ENCODE measurements at places on chromosomes 3 and 15. TPM values are rescaled to one million over a fixed set of nuclear protein-coding genes. Genes with fewer than 3 reads are reported as not detected.

CCK gene
- not detected for polyA plus RNA-seq

TMCO5A gene
- not detected for polyA plus RNA-seq

TAGLN3 gene
- not detected for polyA plus RNA-seq

RASSF1 gene
- polyA plus RNA-seq, result 253 TPM

LCMT2 gene
- 2.3 TPM for polyA plus RNA-seq

GOLGA6B gene
- polyA plus RNA-seq, result not detected

SEC11A gene
- polyA plus RNA-seq, result 173 TPM

FBXO40 gene
- polyA plus RNA-seq, result not detected

SSUH2 gene
- not detected for polyA plus RNA-seq

CHL1 gene
- polyA plus RNA-seq, result not detected

LMOD3 gene
- polyA plus RNA-seq, result not detected

EIF4E3 gene
- 20.0 TPM for polyA plus RNA-seq

HSPBAP1 gene
- 7.4 TPM for polyA plus RNA-seq

MKRN3 gene
- not detected for polyA plus RNA-seq

GOLGA8T gene
- 0.16 TPM for polyA plus RNA-seq

DNA sequence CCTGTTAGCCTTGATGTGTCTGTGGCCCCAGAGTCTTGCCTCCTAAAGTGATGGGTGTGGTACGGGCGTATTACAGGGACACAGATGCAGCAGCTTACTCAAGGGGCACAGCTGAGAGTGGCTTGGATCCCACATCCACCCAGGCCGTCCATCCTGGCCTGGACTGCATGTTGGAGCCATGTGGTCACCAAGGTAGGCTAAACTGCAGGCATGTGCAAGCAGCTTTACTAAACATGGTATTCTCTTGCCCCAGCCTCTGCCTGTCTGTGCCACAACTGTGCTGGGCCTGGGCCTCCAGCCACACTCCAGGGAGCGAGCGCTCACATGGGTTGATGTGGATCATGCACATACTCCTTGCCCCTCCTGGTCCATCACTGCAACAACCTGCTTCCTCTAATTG lies 6.1 kb upstream of the GPR62 start:
- no peak for DNase-seq

GRCh38 chr15:100311154-100311625 lies 30.6 kb downstream of the ADAMTS17 start:
- no peak for DNase-seq

GRCh38 chr3:153277029-153277428 lies 115.0 kb downstream of the RAP2B start:
- DNase-seq, result no peak

GRCh38 chr3:187942658-187943241 lies 197.5 kb upstream of the BCL6 start:
- DNase-seq, result no peak

GRCh38 chr3:12351145-12351544 lies 62.3 kb downstream of the PPARG start:
- DNase-seq, result no peak

DNA sequence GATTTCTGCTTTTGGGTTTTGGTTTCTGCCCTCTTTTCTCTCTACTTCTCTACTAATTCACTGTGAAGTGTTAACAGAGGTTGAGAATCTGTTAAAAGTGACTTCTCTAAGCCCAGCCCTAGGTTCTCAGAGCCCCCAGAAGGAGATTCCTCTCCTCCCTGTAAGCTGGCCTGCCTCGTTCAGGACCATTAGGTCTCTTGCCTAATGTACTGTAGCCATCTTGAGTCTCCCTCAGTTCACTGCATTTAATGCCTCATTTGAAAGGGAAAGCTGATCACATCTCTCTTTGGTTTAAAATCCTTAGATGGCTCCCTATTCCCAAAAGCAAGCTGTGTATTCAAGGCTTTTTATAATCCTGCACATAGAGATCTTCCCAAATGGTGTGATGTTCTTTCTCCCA lies 16.3 kb downstream of the RTP1 start:
- no peak for DNase-seq

DNA sequence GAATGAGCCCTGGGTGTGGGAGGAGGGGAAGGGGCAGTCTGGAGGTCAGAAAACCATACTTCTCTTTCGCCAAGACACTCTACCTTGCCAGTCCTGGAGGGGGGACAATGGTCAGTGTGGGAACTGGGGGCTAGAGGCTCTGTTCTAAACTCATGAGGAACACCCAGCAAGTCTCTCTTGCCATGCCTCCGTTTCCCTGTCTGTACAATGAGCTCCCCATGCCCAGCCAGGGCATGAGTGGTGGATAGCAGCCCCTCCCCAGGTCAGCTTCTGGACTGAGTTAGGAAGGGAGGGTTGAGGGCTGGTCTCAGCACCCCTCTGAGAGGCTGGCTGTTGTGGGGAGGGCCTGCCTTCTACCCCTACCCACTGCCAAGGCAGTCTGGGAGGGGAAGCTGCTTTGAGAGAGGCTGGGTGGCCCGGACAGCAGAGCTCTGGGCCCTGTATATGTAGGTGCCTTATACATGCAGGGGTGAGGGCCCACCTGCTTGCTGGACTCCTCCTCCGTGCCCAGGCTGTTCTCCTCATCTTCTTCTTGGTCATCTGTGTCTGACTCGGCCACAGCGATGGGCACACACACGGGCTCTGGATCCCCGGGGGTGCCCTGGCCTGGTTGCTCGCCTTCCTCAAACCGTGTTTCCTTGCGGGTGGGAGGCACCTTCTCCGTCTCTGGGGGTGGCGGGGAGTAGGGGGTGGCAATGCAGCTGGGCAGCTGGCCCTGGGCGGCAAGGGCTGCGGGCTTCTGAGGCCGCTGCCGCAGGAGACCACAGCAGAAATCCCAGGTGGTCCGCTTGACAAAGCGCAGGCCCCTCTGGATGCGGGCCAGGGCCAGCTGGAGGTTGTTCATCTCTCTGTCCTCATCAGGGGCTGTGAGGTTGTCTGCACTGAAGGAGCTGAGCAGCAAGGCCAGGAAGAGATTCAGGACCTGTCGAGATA lies 68.8 kb downstream of the SCN5A start:
- DNase-seq, result no peak

GRCh38 chr3:57025237-57025636 lies 35.2 kb upstream of the SPATA12 start:
- no peak for DNase-seq

- DNase-seq, result no peak
Measured at GRCh38 chr3:55688154-55688553, 201.0 kb upstream of the WNT5A start.

DNA sequence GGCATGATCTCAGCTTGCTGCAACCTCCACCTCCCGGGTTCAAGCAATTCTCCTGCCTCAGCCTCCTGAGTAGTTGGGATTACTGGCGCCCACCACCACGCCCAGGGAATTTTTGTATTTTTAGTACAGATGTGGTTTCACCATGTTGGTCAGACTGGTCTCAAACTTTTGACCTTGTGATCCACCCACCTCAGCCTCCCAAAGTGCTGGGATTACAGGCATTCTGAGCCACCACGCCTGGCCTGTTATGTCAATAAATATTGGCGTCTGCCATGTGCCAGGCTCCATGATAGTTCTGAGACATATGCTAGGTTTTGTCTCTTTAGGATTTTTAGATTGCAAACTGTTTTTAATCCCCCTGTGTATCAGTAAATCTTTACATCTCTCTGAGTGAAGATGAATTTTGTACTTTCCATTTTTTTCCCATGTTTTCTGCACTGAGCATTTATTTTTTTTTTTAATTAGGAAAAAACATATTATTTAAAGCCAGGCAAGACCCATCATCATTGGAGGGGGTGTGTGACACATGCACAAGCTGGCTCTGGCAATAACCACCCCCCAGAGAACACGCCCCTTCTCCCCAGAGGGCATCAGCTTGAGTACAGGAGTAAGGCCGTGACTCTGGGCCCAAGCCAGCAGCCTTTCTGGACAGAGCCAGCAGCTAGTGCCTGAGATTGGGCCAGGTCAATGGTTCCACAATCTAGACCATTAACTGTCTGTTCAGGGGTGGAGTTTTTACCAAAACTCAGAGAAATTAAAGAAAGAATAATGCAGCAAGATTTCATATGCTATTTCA lies 51.0 kb upstream of the ATP1B3 start:
- no peak for DNase-seq

GRCh38 chr3:139343895-139344856 lies at the start of gene MRPS22:
Gene MRPS22 (plus strand): TSS chr3:139344020. CDS start chr3:139344027, 7 bp downstream.
- peak; percentile 79 for DNase-seq

DNA sequence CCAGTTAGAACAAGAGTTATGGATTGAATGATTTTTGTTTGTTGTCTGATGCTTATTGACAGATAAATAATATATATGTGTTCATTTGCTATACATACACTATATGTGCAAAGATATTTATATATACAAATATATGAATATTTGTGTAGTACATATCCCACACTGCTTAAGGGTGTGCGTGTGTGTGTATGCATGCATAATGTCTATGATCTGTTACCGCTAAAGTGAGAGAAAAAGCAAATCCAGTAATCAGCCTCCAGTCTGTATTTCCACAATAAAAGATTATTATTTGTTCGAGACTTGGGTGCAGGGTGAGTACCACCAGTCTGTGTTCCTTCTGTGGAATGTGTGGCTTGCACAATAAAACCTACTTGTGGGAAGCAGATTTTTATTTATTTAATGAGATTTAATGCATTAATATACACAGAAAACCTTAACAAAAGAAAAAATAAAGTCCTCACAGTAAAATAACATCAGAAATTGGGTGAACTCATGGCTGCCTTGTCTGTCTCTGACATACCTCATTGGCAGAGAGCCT lies 366.0 kb upstream of the TBL1XR1 start:
- no peak for DNase-seq

GRCh38 chr3:69838217-69838616 lies 99.0 kb downstream of the MITF start:
- no peak for DNase-seq

- DNase-seq, result no peak
Measured at GRCh38 chr3:12793701-12794100, 2.8 kb upstream of the CAND2 start.

DNA sequence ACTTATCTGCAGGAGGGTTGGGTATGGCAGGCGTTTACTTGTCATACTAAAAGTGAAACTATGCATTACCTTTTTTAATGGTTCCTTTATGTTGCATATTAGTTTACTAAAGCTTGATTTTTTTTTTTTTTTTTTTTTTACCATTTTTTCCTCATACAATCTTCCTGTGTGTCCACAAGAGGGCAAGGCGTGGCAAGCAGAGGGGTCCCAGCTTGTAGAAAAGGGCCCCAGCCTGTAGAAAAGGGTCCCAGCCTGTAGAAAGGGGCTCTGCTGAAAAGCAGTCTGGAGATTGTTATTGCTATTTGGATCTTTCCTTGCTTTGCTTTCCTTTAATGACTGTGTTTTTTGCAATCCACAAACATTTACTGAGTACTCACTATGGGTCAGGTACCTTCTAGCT lies 21.9 kb downstream of the MKRN2 start:
- DNase-seq, result no peak

DNA sequence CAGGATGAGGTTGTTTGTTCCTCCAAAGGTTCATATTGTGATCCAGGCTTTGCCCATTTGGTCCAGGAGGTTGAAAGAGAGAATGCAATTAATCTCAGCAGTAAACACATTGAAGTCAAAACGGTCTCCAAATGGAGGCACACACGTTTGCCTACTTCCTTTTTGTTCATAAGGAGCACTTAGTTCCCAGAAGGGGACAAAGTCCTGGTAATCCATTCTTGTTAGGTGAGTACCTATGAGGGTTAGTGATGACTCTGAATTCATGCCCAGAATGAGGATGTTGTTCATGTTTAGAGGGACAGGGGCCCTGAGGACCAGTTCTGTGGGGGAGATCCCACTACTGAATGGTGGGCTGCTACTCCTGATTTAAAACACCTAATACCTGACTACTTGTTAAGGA lies 177.7 kb downstream of the ALDH1A2 start:
- DNase-seq, result no peak

GRCh38 chr3:191387441-191388077 lies 57.2 kb upstream of the UTS2B start:
- no peak for DNase-seq

DNA sequence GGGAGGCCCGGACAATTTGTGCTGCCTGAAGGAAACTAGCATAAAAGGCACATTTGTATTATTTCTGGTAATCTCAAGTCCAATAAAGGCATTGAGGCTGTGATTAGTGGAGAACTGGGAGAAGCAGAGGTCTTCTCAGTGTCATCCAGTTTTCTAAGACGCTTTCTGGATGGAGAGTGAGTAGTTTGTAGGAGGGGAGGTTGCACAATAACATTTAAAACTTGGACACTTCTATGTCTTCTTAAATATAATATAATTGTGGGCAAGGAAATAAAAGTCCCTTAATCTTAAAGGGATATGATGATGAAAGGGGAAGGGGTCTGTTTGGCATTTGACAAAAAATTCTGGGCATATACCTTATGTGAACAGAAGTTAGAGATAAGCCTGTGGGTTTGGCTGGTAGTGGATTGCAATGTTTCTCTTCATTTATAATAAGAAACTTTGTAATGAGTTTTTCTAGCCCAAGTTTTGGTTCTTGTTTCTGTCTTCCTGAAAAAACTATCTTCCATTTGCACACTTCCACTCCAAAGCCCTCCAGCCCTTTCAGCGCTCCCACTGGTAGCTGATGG lies 291.6 kb upstream of the TGFBR2 start:
- no peak for DNase-seq

DNA sequence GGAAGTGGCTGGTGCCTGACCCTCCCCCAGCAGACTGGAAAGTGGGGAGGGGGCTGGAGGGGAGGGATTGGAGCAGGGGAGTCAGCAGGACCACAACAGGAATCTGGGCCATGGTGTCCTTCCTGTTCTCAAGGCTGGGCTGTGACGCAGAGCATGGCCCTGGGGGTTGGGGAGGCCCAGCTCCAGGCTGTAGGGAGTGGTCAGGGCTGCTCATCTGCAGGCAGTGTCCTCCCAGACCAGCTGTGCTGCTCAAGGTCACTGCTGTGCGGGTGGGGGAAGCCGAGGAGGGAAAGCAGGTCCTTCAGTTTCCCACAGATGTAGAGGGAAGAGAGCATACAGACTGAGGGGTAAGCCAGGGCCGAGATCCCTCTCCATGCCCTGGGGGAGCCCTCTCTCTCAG lies 40.7 kb downstream of the CYP11A1 start:
- no peak for DNase-seq

DNA sequence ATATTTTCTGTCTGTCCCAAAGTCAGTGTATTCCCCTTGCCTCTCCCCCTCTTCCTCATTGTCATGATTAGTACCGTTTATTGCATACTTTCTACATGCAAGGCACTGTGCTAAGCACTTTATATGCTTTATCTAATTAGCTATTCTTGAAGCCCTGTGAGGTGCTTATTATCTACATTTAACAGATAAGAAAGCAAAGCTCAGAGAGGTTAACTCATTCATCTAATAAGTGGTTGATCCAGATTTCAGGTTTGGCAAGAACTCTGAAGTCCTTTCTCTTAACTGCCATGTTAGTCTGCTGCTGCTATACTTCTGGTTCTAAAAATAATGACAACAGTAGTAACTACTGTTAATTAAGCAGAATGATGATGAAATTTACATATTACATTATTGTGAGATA lies 13.5 kb downstream of the IQGAP1 start:
- no peak for DNase-seq

Measured in immature natural killer cell (primary cell).